ENCODE measurements at places on chromosomes 1 and 21. TPM values are rescaled to one million over a fixed set of nuclear protein-coding genes. Genes with fewer than 3 reads are reported as not detected.

GRCh38 chr1:74737333-74737732 lies 4.4 kb downstream of the TYW3 start:
- H3K27me3 ChIP-seq = no peaks in the 10 kb centered on the region
- peaks cover 51% of the 10 kb centered on the region for H3K36me3 ChIP-seq
- no peak overlapping the region for H3K4me3 ChIP-seq
- H3K4me1 ChIP-seq = no peaks in the 10 kb centered on the region
- H3K27ac ChIP-seq = no peak overlapping the region

- H3K27ac ChIP-seq = no peak overlapping the region
- DNase-seq = no peak
- H3K27me3 ChIP-seq = no peaks in the 10 kb centered on the region
- no peaks in the 10 kb centered on the region for H3K36me3 ChIP-seq
- H3K4me3 ChIP-seq = no peak overlapping the region
These were observed 142.1 kb upstream of the WNT4 start for GRCh38 chr1:22284906-22285548.

- no peak for DNase-seq
- peaks cover 3% of the 10 kb centered on the region for H3K36me3 ChIP-seq
- H3K4me1 ChIP-seq = peaks cover 47% of the 10 kb centered on the region
These were observed 24.2 kb downstream of the KCNN3 start for GRCh38 chr1:154845879-154846278.

DNA sequence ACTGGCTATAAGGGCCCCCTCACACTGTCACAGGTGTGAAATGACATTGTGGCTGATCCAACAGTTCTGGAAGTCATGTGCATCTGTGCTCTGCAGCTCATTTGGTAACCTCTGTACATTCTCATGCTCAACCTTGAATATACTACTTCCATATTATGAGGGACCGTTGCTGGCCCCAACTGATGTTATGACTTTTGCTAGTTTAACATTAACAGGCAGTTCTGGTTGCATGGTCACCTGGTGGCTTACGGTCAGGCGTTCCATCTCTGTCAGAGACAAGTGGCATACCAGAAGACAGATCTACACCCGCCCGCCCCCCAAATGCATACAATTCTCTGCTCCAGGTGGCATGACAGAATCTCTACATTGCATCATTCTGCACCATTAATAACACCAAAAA lies 6.0 kb upstream of the DIP2A start:
- no peak for DNase-seq
- H3K4me3 ChIP-seq = no peak overlapping the region
- no peaks in the 10 kb centered on the region for H3K27me3 ChIP-seq
- no peaks in the 10 kb centered on the region for H3K4me1 ChIP-seq
- peaks cover 6% of the 10 kb centered on the region for H3K36me3 ChIP-seq

GRCh38 chr1:115239426-115239825 lies 98.6 kb downstream of the NGF start:
- no peak overlapping the region for H3K27ac ChIP-seq
- H3K27me3 ChIP-seq = no peaks in the 10 kb centered on the region
- H3K4me3 ChIP-seq = no peak overlapping the region

DNA sequence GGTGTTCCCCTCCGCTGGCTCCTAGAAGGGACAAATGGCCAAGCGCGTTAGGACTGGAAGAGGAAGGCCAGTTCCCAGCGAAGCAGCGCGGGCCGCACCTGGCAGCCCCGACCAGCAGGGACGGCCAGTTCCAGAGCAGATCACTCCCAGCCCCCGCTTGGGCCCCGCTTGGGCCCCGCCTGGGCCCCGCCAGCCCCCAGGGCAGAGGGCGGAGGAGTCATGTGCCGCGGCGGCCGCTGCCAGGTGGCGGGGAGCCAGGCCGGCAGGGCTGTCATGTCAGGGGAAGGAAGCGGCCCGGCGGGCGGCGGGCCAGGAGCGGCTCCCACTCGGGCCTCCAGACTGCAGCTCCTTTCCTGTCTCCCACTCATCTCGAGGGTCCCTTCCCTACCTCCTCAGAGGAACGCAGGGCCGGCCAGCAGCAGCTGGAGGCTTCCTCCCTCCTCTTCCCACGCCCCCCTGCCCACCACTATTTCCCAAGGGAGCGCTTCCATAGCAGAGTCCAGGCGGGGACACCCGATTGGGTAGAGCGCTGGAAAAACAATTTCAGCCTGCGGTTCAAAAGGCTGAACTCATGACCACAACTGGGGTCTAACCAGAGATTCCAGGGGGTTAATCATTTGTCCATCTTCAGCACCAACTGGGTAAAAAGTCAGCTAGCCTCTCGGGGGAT lies 16.5 kb downstream of the ZNF697 start:
- H3K36me3 ChIP-seq = 0 out of 2 replicates have a peak, but pooled peaks cover 4% of the 10 kb centered on the region
- H3K27ac ChIP-seq = peak overlapping the region; percentile 60
- H3K4me3 ChIP-seq = peak overlapping the region; percentile 54
- H3K4me1 ChIP-seq = peaks cover 7% of the 10 kb centered on the region
- H3K27me3 ChIP-seq = no peaks in the 10 kb centered on the region

GRCh38 chr1:2272686-2273400 lies 44.7 kb downstream of the SKI start:
- H3K36me3 ChIP-seq = no peaks in the 10 kb centered on the region
- no peak overlapping the region for H3K27ac ChIP-seq
- DNase-seq = no peak
- H3K4me3 ChIP-seq = no peak overlapping the region
- H3K27me3 ChIP-seq = no peaks in the 10 kb centered on the region

- H3K4me3 ChIP-seq = no peak overlapping the region
- H3K27me3 ChIP-seq = no peaks in the 10 kb centered on the region
- no peaks in the 10 kb centered on the region for H3K36me3 ChIP-seq
- no peak for DNase-seq
- H3K27ac ChIP-seq = no peak overlapping the region
These were observed 16.9 kb upstream of the THRAP3 start for GRCh38 chr1:36207339-36207738.

DNA sequence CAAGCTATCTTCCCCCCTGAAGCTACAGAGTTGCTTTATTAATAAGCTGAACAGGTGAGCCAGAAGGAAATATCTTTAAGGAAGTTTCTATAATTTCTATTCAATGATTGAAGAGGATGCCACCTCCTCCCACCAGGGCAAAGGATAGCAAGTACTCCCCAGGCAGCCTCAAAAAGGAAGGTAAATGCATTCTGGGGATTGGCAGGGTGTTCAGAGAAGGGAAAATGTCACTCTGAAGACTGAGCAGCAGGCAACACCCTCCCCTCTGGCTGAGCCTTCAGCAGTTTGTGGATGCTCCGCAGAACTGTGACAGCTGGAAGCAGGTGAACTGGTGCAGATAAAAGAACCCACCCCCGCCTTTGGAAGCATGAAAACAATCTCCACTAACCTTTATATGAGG lies 140.8 kb downstream of the BRINP2 start:
- no peaks in the 10 kb centered on the region for H3K36me3 ChIP-seq
- no peak for DNase-seq
- H3K4me3 ChIP-seq = no peak overlapping the region
- no peaks in the 10 kb centered on the region for H3K4me1 ChIP-seq
- no peaks in the 10 kb centered on the region for H3K27me3 ChIP-seq

Gene FAM131C
- not detected for total RNA-seq

Gene SPRR2B
- total RNA-seq = not detected

Gene FALEC
- total RNA-seq = 0.28 TPM

Gene DYNLT4
- total RNA-seq = not detected

Gene CCDC17
- 1.3 TPM for total RNA-seq

Gene PLA2G5
- total RNA-seq = 0.51 TPM

All from SJCRH30 (cell line).